ENCODE measurements at places on chromosomes 12 and 14.
A peak's percentile ranks its signal among the peaks of the same experiment; 100 is the strongest.

- DNase-seq = peak; percentile 56
Observed at GRCh38 chr14:73786636-73787485, 64.8 kb upstream of the PTGR2 start.

- DNase-seq = no peak
Observed at GRCh38 chr12:132388379-132389015, 59.1 kb upstream of the GALNT9 start.

- DNase-seq = no peak
Observed at GRCh38 chr12:114901316-114901715, 217.3 kb upstream of the TBX3 start.

- DNase-seq = no peak
Observed at GRCh38 chr14:30738978-30739377, 116.9 kb downstream of the SCFD1 start.

DNA sequence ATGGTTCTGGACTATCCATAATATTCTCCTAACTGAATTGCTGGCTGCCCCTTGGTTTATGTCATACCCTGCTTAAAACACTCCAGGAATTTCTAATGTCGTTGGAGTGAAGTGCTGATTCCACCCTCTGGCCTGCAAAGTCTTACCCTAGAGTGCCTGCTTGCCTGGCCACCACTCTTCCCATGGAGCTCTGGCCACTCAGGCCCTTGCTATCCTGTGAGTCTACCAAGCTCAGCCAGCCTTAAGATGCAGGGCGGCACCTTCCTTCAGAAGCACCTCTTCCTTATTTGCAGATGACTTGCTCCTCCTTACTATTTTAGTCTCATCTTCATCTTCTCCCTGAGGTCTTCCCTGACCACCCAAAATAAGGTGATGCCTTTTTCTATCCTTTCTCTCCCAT is 35.3 kb downstream of the SLC6A15 start:
- no peak for DNase-seq

GRCh38 chr14:89378119-89378518 is 38.9 kb downstream of the FOXN3 start:
- no peak for DNase-seq

- no peak for DNase-seq
Observed at GRCh38 chr14:63276492-63277342, 42.0 kb downstream of the GPHB5 start.

- DNase-seq = no peak
Observed at GRCh38 chr12:69468237-69469026, 1.8 kb upstream of the FRS2 start.

- no peak for DNase-seq
Observed at GRCh38 chr14:30751646-30752416, 122.5 kb upstream of the COCH start.

DNA sequence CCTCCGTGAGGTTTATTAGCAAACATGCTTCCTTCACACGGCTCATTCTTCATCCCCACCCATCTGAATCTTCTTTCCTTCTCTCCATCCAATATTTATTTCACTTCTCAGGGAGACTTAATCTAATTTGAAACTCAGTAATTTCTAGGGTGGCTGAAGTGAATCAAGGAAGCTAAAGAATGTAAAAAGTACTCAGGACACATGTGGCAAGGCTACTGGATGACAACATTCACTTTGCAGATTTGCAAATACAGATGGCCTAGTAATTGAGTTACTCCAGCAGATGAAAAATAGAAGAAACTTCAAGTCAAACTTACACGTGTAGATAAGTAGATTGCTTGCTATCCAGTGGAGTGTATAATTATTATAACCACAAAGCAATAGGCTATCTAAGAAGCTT is 15.4 kb upstream of the BEST3 start:
- no peak for DNase-seq

GRCh38 chr14:92719421-92719820 is 29.0 kb downstream of the LGMN start:
- DNase-seq = no peak

DNA sequence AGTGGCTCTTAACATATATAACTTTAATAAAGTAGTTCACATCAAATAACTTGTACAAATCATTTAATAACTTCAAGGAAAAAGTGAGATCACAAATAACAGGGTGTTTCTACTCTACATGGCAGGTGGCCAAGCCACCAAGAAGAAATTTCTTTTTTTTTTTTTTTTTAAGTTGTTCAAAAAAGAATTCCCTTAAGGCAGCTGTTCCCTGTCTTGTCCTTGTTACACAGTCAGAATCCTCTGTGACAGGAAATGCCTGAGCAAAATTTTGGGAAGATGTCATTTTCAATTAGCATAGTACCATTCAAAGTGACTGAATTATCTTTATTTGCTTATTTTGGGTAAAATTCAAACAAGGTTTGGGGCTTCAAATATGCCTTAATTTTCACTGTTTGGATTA is 79.4 kb downstream of the LIN7A start:
- DNase-seq = no peak

DNA sequence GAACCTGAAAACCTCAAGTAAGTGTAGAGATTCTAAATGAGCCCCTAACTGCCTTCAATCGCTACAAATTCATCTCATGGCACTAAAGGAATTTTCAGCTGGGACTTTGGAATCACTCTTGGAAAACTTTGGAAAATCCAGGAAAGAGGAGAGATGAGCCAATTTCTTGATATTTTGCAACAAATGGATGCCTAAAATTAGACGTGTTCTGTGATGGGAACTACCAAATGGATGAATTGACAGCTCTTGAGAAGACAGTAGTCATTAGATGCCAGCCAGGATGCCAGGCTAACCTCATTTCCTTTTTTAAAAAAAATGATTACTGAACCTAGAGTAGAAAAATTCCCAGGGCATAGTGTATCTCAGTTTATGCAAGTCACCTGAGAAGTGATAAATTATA is 78.3 kb downstream of the NPAS3 start:
- DNase-seq = no peak

DNA sequence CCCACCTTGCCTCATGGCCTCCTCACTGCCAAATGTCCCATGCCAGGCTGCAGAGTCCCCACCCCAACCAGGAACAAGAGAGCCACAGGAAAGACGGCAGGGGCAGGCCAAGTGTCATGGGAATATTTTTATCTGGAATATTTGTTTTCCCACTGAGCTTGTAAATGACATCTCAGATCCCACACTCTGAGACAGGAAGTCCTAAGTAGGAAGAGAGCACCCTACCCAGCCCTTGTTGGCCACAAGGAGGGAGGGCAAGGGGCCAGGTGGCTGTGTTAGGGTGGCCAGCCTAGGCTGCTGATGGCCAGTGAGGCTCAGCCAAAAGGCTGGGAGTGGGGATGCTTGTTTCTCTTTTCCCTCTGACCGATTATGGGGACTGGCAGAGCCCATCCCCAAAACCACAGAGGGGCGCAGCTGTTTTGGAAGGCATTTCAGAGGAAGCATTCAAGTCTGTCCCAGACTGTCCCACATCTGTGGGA is 7.7 kb upstream of the MEG3 start:
- no peak for DNase-seq

DNA sequence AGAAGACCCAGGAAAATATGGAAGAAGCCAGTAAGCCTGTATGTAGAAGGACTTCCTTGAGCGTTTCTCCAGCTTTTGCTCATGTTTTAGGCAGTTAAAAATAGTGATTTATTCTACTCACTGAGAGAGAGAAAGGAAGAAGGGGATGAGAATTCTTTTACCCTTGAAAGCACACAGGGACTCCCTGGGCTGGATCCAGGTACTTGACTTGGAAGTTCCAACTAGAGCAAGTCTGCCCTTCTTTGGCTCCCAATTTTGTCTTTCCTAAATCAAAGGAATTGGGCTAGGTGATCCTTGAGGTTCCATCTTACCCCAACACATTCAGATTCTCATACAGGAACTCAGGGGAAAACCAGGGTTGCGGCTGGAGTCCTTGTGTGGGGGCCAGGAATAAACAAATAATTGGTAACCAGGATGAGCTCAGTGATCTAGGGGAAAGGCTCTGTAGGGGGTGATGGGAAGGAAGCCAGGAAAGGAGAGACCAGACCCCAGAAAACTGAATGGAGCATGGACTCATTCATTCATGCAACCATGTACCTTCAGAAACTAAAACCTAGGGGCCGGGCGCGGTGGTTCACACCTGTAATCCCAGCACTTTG is 11.5 kb upstream of the ITGA5 start:
- DNase-seq = no peak

GRCh38 chr12:88471331-88472045 is 108.8 kb downstream of the KITLG start:
- no peak for DNase-seq

GRCh38 chr12:93333828-93334227 is 43.9 kb upstream of the NUDT4 start:
- no peak for DNase-seq

DNA sequence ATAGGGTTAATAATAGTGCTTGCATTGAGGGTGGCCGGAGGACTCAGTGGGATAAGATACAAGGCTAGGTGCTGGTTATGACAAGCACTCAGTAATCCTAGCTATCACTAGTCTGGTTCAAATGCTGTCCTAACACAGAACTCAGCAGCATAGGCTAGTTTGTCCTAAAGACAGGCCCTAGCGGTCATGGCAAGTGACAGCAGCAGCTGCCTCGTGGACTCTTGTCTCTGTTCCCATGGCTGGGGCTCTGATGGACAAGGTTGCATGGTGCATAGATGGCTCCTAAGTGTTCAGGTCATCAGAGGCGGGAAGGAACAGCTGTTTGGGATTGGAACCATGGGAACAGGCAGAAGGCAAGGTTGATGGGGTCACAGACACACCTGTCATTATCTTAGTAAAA is 42.4 kb upstream of the IGF1 start:
- DNase-seq = no peak

DNA sequence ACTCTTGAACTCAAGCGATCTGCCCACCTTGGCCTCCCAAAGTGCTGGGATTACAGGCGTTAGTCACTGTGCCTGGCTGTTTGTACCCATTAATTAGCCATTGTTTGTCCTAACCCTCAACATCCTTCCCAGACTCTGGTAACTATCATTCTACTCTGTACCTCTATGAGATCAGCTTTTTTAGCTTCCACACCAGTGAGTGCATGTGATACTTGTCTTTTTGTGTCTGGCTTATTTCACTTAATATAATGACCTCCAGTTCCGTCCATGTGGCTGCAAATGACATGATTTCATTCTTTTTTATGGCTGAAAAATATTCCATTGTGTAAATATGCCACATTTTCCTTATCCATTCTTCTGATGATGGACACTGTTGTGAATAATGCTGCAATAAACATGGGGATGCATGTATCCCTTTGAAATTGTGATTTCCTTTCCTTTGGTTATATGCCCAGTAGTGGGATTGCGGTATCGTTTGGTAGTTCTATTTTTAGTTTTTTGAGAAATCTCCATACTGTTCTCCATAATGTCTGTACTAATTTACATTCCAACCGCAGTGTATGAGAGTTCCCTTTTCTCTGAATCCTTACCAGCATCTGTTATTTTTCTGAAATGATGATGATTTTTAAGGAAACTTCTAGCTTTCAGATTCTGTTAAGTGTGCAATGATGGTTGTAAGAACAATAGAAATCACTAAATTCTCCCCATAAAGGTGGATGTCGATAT is 6.7 kb upstream of the PPP4R3A start:
- DNase-seq = no peak

DNA sequence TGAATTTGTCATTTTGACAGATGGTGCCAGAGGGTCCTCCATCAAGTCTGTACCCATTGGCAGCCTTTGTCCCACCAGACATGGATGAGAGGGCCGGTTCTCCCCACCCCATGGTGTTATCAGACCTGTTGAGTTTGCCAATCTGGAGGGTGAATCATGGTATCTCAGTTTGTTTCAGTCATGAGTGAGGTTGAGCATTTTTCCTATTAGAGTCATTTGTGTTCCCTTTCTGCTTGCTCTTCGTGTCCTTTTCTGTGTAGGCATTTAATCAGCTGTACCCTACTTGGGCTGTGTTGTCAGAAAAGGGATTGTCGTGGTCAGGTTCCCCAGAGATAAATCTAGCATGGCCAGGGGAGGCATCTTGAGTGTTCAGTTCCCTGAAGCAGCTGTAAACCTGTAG is 30.5 kb downstream of the SLC24A4 start:
- DNase-seq = no peak

- no peak for DNase-seq
Observed at GRCh38 chr12:79547735-79548609, 142.8 kb downstream of the PAWR start.

DNA sequence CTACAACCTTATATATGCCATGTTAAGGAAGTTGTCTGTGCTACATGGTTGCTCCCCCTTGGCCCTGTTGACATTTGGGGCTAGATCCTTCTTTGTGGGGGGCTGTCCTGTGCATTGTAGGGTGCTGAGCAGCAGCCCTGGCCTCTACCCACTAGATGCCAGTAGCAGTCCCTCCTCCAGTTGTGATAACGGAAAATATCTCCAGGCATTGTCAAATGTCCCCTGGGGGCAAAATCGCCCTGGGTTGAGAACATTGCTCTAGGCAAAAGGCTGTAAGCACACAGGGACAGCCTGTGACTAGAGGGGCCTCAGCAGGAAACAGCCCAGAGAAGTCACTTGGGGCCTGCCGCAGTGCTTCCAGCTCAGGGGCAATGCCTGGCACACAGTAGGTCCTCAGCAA is 1100.3 kb downstream of the BCL11B start:
- DNase-seq = no peak

- no peak for DNase-seq
Observed at GRCh38 chr12:20125276-20125798, 243.0 kb upstream of the PDE3A start.

Measured in activated effector memory CD4-positive, alpha-beta T cell treated with Interleukin-2 at 50 U/mL for 16 hours (primary cell).